Stimulated activated CD4-positive, alpha-beta T cell treated with anti-CD3 and anti-CD28 coated beads, Interleukin-1b, Interleukin-23, amount 100 ng/mL, for 1 hour (primary cell): ENCODE measurements at places on chromosomes 3 and 15.
A peak's percentile ranks its signal among the peaks of the same experiment; 100 is the strongest.

DNA sequence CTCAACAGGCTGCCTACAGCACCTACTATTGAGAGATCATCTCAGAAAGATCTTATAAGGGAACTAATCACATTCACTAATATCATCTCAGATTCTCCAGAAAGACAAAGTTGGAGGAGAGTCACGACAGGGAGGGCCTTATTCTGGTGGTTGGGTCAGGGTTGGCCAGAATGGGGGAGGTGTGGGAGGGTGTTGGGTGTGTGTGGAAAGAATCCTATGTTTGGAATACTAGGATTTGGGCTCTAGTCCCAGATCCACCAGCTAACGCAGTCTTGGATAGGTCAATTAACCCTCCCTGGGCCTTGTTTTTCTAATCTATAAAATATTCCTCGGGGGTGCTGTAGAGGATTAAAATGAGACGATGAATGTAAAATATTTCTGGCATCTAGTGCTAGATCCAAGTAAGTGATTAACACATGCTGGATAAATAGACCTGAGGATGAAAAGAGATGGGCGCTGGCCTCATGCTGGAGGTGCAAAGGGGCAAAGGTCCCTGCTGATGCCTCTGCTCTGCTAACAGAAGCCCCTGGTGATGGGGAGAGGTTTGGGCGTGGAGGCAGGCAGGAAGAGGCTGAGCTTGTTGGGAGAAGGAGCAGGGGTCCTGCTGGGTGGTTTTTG is 67.6 kb upstream of the ETV5 start:
- no peak for DNase-seq

DNA sequence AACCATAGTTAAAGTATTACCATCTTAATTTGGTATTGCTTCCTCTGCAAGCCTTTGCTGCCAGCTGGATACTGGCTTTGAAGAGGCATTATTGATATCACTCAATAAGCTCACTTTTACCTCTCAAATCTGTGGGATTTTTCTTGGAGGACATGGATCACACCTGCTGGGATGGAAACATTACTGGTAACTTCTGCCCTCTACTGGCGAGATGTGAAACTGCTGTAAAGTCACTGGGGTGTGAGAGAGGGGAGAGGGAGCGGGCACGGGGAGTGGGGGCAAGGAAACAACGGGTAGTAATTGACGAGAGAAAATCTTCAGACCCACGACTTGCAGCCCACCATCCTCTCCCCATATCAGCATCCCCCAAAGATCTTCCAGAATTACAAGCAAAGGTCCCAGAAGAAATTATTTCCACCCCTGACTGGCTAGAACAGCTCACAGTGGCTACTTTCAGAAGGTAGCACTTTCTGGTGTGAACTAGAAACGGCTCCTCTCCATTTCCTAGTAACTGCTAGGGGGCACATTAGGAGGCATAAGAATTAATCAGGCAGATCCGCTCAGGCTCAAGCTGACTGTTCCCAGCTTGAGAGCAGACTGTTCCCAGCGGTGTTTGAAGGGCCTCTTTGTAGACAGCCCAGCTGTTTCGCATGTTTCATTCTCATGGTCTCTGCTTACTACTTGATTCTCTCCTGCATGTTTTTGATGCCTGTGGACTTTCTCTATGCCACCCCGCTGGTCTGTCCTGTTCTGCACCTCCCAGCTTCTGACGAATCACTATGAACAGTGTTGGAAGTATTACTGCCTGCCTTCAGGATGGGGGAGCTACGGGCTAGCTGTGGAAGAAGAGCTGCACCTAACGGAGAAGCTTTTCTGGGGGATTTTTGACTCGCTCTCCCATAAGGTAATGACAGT is 230.4 kb upstream of the CHRM5 start:
- no peak for DNase-seq

DNA sequence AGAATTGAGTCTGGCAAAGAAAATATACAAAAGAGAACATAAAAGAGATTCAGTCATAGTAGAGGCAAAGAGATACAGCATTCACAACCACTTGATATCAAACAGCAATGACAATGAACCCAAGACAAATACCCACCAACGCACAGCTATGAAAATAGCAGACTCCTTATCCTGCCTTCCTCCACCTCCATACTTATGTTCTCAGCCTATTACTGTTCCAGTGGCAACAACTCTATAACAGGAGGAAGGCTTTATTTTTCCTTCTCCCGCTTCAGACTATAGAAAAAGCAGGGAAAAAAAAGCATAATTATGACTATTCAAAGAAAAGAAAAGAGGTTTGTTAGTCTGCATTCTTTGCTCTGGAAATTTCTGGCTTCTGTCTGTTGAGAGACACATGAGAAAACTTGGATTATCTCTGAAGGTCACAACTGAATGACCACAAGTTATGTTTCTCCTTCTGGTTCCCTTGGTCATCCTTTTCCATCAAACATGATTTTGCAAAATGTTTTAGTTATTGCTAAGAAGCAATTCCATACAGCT is 81.2 kb upstream of the PLXND1 start:
- no peak for DNase-seq

- DNase-seq: no peak
These were observed 3.0 kb upstream of the BFSP2 start for GRCh38 chr3:133396906-133397305.

- peak; percentile 35 for DNase-seq
These were observed 18.7 kb upstream of the HDAC11 start for GRCh38 chr3:13461169-13462124.

- DNase-seq: no peak
These were observed 5.7 kb downstream of the NUTM1 start for GRCh38 chr15:34348735-34349300.

- no peak for DNase-seq
These were observed 73.5 kb downstream of the PPM1L start for GRCh38 chr3:160829486-160830009.

GRCh38 chr3:60047426-60048200 is 997.8 kb upstream of the CFAP20DC start:
- DNase-seq: no peak

DNA sequence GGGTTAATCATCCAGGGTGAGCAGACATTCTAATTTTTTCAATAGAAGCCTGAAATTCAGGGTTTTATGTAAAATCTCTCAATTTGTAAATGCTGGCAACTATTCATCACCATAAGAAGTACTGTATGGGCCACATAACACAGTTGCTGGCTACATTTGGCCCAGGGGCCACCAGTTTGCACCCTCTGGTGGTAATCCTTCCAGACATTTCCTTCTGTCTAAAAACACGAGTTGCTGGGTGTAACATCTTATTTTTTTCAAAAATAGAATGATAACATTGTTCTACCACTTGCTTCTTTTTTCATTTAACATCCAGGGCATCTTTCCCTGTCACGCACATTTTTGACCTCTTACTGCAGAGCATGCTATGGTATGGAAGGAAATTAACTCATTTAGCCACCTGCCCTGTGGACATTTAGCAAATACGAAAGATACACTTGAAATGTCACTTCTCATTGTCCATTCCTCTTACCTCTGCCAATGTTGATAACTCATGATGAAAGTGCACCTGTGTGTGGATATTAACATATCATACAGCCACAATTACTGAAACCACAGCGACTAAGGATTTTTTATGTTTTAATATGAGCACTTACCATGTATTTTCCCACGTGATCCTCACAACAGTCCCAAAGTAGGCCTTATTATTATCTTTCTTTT is 117.5 kb upstream of the ARHGEF3 start:
- no peak for DNase-seq

GRCh38 chr3:70519913-70520659 is 207.6 kb upstream of the MDFIC2 start:
- no peak for DNase-seq

- no peak for DNase-seq
These were observed 3.9 kb downstream of the CYP1A2 start for GRCh38 chr15:74752531-74752930.

GRCh38 chr3:105526360-105527111 is 159.8 kb downstream of the ALCAM start:
- DNase-seq: no peak

DNA sequence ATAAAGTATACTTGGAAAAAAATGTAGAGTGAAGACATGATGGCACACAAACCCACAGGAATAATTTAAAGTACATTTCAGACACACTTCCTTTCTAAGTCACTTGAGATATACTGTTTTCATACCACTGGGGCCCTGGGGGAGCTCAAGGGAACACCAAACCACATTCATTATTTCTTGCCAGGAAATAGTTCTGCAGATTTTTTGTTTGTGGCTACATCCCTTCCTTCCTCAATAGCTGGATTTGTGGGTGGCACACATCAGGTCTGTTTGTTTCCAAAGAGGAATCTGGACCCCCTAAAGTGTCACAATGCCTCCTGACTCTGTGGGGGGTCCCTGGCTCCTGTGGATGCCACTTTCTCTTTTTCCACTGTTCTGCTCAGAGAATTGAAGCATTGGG is 153.5 kb upstream of the COL8A1 start:
- no peak for DNase-seq
